ENCODE measurements at places on chromosomes 1 and 21.

DNA sequence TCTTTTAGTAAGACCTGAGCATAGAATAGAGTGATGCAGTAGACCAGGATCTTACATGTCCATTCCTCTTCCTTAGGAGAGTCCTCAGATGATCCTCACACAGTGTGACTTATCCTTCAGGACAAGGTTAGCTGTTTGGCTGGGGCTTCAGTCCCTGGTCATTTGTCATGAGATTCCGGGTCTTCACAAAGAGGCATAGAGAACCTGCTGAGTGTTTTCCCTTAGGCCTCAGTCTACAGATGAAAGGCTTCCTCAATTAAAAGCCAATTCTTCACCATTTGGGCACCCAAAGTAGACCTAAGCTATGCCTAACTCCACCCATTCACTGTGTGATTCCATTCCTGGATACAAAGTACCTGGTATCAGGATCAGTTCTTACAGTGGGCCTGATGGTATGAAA lies 329.8 kb upstream of the RUNX1 start:
- DNase-seq = no peak

DNA sequence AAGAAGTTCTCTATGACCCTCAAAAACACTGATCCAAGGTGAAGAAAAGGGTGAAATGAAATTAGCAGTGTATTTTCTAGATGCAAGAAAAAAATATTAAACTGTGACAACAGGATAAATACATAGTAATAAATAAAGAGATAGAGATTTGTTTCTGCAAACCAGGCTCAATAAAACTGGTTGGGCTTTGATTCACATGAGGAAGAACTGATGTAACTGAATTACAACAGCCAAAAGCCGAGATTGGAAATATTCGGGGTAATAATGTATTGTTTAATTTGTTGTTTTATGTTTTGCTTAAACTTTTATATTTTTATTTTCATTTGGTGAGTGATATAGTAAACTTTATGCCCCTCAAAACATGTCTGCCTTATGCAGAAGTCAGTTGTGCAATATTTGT lies 285.0 kb downstream of the BRINP3 start:
- DNase-seq = no peak

DNA sequence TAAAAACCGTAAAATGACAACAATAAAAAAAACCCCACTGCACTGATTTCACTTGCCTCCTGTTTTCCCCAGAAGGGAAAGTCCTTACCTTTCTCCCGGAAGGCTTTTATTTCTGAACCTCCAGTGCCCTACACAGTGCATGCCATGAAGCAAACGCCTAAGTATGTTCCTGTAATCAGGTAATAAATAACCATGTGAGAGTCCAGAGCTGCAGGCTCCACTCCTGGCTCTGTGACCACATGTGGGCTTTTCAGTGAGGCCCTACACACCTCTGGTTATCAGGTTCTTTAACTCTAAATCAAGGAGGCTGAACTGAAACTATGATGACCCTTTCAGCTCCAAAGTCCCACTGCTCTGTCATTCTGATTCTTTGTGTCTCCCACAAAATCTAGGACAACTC lies 20.8 kb upstream of the NR5A2 start:
- DNase-seq = no peak

DNA sequence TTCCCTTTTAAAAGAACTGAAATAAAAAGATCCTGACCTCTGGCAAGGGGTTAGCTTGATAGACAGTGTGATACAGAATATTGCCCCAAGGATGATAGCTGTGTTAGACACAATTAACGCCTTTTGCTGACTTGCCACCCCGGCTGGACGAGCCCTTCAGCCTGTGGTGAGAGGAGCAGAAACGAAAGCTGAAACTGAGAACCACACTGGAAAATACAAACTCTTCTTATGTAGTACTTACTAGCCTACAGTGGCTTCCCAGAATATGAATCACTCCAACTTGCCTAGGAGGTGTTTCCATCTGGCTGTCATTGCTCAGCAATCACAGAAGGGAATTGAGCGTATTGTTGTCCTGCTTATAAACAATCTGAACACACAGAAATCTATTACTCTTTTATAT lies 22.9 kb downstream of the SAMSN1 start:
- DNase-seq = no peak
